ENCODE measurements at places on chromosomes 6 and 20.

DNA sequence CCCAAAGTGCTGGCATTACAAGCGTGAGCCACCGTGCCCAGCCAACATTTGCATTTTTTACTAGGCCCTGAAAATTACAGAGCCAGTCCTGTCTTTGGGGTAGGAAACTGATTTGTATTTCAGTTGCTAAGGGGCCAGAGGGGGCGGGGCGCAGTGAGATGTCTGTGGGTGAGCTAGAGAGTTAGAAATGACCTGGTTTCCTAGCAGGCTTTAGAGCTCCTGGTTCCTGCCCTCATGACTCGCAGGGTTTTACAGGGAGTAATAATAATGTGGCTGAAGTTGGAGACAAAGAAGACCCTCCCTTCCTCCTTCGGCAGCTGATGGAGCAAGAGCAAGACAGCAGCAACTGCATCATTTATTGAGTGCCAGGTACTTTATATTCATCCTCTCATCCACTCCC lies 131.5 kb downstream of the TFAP2C start:
- no peak for DNase-seq

DNA sequence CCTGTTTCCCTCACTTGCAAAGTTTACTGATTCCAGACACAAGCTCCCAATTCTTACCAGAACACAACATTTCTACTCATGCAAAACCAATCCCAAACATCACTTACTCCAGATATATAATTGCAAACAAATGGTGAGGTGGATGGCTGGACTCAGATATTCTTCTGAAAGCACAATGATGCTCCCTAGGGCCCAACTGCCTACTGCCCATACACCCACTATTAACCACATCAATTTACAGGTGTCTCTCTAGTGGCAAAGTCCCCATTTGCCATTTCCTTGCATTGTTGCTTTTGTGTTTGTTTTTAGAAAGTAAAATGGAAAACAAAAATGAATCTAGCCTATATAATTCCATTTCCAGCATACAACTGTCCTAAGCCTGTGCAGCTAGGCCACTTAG lies 320.9 kb upstream of the PRDM1 start:
- no peak for DNase-seq

GRCh38 chr20:18537651-18538050 lies 29.6 kb upstream of the SMIM26 start:
- no peak for DNase-seq

DNA sequence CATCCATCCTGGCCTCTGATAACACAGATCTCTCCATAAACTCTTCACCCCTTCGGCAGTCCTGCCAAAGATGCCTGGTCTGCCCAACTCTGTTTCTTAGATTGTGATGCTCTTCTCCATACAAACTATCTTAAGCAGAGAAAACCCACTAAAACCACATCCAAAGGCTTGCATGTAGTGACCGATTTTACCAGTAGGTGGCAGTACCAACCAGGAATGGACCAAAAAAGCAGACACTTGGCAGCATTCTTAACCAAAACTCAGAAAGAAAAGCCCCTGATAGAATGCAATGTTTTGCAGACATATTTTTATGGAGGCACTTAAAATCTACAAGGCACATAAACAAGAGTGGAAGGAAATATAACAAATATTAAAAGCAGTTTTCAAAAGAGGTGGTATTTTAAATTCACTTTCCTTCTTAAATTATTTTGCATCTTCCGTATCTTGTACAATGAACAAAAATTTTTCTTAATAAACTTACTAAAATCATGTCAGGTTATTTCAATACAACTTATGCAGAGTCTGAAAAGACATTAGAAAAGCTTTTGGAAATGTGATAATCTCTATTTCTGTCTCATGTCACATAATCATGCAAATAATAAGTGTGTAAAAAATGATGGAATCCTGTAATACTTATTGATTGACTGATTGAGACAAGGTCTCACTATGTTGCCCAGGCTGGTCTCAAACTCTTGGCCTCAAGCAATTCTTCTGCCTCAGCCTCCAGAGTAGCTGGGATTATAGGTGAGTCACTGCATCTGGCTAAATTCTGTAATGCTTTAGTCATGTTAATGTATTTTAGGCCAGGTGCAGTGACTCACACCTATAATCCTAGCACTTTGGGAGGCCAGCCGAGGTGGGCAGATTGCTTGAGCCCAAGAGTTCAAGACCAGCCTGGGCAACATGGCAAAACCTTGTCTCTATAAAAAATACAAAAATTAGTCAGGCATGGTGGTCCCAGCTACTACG lies 29.4 kb downstream of the LRP11 start:
- DNase-seq: peak; percentile 85

- DNase-seq: no peak
Observed at GRCh38 chr20:10793766-10794165, 120.0 kb upstream of the JAG1 start.

GRCh38 chr6:98041056-98041455 lies 758.0 kb upstream of the MMS22L start:
- no peak for DNase-seq

DNA sequence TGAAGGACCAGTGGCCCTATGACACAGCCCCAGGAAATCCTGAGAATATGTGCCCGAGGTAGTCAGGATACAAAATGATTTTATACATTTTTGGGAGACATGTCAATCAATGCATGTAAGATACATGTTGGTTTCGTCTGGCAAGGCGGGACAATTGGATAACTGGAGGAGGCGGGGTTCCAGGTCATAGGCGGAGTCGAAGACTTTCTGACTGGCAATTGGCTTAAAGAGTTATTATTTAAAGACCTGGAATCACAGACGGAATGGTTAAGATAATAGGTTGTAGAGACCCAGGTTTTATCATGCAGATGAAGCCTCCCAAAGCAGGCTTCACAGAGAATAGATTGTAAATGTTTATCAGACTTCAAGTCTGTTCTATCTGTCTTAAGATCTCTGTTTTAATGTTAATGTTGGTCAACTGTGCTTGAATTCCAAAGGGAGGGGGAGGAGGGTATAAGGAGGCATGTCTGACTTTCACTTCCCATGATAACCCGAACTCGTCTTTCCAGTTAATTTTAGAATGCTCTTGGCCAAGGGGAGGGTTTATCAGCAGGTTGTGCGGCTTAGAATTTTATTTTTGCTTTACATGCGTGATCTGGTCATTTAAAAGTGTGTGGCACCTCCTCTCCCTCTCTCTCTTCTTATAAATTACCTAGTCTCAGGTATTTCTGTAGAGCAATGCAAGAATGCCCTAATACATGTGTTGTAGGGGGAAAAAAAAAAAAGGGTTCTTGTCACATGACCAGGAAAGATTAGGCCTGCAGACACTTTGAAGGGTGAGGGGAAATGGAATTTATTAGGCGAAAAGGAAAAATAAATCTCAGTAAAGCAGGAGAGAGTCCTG lies 230.7 kb downstream of the NFATC2 start:
- DNase-seq: no peak
